ENCODE measurements at places on chromosomes 6 and 20.
A peak's percentile ranks its signal among the peaks of the same experiment; 100 is the strongest.

DNA sequence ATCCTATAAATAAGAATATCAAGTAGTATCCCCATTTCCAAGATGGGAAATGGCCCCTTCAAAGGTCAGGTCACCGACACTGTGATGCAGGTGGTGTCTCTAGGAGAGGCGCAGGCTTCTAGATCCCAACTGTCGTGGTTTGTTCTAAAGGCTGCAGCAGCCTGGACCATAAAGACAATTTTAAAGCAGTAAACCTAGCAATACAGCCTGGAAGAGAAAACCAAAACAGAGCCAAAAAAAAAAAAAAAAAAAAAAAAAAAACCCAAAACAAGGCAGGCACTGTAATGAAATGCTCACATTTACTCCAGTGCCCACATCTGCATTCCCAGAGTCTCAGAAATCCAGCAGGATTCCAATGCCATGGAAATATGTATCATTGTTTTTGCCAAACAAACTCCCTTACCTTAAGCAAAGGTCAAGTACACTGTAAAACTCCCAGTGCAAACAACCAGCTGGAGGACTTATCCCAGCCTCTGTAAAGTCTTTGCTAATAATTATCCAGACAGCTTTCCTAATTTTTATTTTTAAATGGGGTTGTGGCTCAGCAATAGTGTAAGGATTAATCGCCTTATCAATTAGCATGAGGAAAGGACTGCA, 98.2 kb downstream of the PSMG4 start:
- no peak for DNase-seq

- DNase-seq, result no peak
Measured at GRCh38 chr6:157017861-157018260, 240.7 kb downstream of the ARID1B start.

- DNase-seq, result no peak
Measured at GRCh38 chr20:20207291-20207690, 155.0 kb downstream of the CFAP61 start.

DNA sequence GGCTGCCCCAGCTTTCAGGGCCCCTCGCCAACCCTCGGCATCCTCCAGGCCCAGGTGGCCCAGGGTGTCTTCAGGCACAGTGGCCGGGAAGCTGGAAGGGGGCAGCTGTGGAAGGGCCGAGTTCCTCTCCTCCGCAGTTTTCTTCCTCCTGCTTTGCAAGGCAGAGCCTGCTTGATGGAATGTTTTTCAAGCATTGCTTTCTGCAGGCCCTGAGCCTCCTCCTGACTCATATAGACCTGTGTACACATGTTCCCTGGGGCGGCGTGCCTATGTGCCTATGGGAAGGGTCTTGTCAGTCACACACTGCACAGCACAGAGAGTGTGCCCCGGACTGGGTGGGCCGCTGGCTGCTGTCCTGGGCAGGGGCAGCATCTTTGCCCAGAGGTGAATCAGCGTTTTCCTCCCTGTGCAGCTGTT, 107.5 kb downstream of the ERMARD start:
- DNase-seq, result no peak

DNA sequence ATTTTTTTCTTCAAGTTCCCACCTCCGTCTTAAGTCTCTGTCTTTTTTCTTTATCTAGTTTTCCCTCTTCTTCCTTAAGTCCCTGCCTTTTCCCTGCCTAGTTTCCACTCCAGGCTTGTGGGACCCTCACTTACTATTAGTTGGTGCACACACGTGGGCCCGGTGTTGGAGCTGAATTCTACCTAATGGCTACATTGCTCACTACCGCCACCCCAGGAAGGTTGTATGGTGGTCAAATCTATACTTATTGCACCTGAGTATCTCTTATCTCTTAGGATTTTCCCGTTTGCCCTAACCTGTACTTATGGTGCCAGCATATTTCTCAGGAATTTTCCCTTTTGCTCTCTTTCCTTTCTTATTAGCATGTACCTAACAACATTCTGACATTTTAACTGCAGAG, 692.8 kb downstream of the EPM2A start:
- DNase-seq, result no peak

GRCh38 chr6:72933233-72933632, 292.1 kb downstream of the KHDC1L start:
- DNase-seq, result no peak

- DNase-seq, result peak; percentile 21
Measured at GRCh38 chr6:143743301-143744166, 65.8 kb downstream of the PHACTR2 start.

- DNase-seq, result no peak
Measured at GRCh38 chr6:111939902-111940301, 66.7 kb upstream of the FYN start.

DNA sequence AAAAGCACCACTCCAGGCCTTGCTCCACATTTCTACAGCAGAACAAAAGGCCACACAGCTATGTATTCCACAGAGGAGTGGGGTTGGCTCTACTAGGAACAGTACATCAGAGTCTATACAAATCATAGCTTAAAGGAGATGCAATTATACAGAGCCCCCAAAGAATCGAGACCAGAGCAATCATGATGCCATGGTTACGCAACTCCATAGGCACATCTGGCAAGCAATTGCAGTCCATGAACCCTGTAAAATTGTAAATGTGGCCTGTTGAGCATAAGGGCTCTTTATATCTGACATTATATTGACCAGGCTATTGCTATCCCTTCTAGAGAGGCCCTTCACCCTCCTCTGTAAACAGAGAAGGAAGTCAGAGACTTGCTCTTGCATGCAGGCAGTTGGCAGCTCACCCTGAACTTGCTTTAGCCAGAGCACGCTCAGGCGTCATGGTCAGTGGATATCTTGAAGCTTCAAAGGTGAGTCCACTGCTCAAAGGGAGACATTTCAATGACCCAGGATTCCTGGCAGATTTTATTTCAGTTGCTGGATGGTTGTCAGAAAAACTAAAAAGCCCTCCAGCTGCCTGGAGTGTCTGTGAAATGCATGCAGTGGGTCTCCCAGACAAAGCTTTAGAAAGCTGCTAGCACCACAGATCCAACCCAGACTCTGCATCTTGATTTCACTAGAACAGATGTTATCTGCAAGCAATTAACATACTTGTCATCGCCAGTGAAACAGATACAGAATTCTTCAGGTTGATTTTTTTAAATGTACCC, 357.2 kb downstream of the CENPW start:
- DNase-seq, result no peak

DNA sequence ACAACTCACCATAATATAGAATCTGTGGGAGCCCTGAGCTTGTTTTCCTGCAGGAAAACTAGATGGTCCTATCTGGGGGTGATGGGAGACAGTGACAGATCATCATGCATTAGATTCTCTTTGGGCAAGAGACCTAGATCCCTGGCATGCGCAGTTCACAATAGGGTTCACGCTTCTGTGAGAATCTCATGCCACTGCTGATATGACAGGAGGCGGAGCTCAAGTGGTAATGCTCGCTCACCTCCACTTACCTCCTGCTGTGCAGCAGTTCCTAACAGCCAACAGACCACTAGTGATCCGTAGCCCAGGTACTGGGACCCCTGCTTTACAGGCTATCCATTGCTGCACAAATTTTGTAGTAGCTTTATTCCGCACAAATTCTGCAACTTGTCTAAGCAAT, 84.5 kb downstream of the HIVEP2 start:
- DNase-seq, result no peak

GRCh38 chr20:24573557-24573956, 104.1 kb downstream of the SYNDIG1 start:
- DNase-seq, result no peak

DNA sequence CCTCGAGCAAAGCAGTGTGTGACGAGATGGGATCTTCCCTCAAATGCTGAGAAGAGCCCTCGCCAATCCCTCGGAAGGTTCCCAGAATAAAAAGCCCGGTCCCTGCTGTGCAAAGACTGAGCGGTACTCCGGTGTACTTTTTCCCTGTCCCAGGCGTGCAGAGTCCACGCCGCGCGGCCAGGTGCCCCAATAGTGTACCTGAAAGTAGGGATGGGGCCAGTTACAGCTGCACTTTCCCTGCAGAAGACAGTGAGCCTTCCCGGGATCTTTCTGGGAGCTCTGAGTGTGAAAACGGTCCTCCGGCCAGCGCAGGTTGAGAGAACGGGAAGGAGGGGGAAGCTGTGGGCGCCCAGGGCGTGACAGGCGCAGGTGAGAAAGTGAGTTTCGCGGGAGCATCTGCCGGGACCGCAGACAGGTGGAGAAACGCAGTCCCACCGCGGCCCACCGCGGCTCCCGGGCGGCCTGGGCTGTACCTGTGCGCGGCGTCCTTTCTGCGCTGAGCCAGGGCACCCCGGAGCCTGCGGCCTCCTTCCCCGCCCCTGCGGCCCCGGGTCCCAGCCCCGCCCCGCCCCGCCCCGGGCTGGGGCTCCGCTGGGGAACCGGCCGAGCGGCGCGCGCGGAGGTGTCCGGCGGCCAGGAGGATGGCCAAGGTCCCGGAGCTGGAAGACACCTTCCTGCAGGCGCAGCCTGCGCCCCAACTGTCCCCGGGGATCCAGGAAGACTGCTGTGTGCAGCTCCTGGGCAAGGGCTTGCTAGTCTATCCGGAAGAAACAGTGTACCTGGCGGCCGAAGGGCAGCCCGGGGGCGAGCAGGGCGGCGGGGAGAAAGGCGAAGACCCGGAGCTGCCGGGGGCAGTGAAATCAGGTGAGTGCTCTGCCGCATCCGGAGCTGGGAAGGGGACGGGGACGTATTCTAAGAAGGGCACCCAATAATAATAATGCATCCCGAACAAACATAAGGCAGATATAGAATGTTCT, at the start of gene RFX6:
TSS of gene RFX6 (plus strand) at position 608 of the 977 bp plus-strand sequence. CDS start at position 642, 34 bp downstream.
- no peak for DNase-seq

DNA sequence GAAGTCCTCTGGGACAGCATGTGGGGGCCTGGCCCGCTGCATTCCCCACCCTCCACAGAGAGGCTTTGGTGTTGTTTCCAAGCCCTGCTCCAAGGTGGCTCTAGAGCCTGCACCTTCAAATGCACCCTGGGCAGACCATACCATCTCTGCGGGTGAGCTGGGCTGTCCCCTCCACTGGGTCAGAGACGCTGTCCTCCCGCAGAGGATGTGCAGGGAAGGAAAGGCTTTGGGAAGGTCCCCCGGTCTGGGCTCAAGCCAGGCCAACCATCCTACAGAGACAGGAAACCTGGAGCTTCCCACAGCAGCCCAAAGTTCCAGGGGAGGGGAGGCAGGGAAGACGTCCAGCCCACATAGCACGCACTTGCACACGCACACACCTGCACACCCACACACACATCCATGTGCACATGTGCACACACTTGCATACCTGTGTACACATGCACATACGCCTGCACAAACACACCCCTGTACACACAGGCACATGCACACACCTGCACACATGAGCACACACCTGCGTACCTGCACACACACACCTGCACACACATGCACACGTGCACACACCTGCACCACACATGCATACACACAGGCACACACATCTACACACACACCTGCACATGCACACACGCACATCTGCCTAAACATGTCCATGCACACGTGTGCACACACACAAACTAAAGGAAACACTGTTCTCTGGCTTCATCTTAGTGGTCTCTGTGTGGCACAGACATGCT, 155.4 kb downstream of the ERMARD start:
- DNase-seq, result no peak

DNA sequence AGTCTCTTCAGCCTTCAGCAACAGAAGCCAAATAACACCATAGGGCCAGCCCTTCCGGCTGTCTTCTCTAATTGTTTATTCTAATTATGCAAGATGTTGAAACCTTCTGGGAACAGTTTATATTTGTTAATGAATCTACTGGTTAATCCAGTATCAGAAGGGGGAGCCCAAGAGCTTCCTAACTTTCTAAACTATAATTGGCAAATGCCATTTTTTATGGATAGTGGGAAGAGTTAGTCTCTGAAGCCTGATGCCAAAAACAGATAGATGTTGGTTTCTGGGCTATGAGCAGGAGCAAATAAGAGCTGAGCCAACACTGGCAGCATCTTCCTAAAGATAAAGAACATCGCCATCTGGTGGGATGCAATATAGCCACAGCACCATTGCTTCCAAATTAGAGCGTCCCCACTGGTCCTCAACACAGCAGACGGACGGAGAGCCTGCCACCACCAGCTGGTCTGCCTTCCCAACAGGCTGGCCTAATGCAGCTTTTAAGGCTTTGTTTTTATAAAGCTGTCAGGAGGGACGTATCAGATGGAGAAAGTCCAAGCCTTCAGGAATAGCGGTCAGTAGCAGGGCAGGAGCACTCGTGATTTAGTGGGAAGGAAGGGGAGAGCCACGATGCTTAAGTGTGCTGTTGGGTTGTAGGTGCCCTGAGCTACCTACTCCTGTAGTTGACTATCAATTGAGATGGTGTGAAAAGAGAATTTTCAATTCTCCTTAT, 118.8 kb downstream of the RALGAPA2 start:
- DNase-seq, result peak; percentile 36

DNA sequence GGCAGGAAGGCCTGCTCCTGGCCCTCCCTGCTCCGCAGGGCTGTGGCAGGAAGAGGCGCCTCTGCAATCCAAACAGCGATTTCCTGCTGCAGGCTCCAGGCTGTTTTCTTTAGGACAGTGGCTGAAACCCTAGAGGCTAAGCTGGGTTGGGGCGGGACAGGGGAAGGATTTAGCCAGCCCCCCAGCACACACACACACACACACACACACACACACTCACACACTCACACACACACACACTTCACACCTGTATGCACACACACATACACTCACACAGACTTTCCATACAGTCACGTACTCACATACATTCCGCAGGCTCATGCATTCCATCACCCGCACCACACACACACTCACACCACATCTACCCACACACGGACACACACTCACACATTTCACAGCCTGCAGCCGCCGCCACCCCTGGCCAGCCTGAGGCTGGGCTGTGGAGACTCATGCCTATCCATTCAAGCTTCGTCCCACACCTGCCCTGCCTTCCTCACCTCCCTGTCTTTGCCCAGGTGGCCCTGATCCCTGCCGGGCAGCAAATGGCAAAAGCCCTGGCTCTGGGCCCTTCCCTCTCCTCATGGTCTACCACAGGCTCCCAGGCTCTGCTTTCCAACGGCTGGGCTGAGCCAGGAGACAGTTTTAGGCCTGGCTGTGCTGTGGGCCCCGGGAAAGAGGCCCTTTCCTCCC, 17.9 kb downstream of the MDFI start:
- DNase-seq, result peak; percentile 20

- no peak for DNase-seq
Measured at GRCh38 chr6:136035378-136036070, 184.0 kb downstream of the PDE7B start.

- DNase-seq, result no peak
Measured at GRCh38 chr20:52804497-52805295, 167.5 kb upstream of the TSHZ2 start.

GRCh38 chr6:105077596-105078385, 102.0 kb downstream of the POPDC3 start:
- peak; percentile 6 for DNase-seq

DNA sequence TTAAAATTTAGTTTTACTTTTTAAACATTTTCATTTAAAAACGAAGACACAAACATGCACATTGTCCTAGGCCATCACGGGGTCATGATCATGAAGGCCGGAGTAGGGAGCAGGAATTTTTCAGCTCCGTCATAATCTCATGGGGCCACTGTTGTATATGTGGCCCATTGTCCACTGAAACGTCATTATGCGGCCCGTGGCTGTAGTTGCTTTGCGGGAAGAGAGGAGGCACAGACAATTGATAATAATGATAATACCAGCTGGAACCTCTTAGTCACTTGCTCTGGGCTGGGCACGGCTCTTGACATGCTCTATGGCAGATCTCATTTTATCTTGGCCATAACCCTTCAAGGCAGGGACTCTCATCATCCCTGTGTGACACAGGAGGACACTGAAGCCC, 56.5 kb upstream of the FNDC1 start:
- DNase-seq, result no peak
